ENCODE measurements at places on chromosomes 4 and X. TPM values are rescaled to one million over a fixed set of nuclear protein-coding genes. Genes with fewer than 3 reads are reported as not detected.
A peak's percentile ranks its signal among the peaks of the same experiment; 100 is the strongest.

Gene SATL1
- not detected for total RNA-seq

DNA sequence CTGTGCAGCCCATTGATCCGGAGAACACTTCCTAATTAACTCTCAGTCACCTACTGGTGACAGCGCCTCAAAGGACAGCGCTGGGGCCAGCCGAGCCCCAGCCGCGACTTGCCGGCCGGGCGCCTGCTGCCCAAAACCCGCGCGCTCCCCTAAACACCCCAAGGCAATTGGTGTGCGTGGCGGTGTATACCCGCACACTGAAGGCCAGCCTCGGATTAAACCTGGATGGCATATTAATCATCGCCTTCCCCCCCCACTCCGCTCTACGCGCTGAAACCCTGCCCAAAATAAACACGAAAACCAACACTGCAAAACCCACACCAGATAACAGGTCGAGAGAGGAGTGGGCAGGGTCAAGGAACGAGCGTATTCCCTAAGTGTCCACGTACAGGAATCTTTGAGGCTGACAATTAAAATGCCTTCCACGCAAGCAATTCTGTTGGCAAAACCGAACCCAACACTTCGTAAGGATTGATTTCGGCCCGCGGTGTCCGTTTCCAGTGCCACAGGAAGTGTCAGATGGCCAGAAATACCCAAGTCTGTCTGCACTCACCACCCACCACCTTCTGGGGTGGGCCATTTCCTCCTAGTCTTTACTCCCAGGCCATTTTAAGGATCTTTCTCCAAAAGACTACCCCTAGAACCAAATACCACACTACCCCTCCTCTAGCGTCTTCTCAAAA is 2.7 kb downstream of the BCOR start:
- DNase-seq, result no peak

Gene RAB40AL
- total RNA-seq, result not detected

DNA sequence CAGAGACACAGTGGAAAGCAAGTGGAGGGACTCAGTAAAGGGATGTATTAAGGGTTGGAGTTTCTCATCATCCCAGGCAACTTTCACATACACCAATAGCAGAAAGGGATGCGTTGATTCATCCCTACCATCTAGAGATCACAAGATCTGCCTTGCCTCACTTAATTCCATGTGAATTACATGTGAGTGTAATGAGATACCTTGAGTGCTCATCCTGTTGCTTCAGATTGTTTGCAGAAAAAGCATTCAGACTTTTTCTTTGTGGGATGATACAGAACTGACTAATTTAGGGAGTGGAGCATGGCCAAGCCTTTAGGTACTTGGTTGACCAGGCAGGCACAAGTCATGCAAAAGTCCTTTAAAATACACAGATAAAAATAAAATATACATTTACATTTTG is 124.8 kb upstream of the SLIT2 start:
- no peak for DNase-seq

- no peak for DNase-seq
Measured at GRCh38 chr4:3365871-3366842, 73.3 kb downstream of the RGS12 start.

Gene DGKK
- not detected for total RNA-seq

Gene TMSB15A
- not detected for total RNA-seq

DNA sequence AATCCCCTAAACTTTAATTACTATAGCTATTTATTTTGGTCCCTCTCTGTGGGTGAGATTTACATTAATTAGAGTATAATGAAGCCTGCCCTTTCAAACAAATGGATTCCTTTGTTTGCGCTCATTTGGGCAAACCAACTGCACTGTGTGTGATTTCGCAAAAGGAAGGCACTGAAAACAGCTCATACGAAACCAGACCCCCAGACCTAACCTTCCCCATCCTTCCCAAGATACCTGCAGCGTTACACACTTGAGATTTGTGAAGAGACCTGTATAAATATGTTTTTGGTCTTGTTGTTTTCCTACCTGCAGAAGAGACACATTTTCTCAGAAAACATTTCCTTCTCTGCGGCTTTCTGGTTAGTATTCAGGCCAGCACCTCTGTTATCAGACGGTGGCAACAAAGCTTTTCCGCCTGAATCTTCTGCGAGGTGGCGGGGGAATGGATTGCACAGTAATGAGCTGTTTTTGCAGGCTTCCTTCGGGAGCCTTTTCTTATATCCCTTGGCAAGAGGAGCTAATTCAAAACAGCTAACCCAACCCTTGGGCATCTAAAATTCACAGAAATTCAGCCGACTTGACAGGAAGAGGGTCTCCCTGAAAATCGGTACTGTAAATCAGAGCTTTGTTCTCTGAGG is 47.6 kb downstream of the CBLL2 start:
- no peak for DNase-seq

Gene EOLA2
- total RNA-seq, result 23.2 TPM

Gene TASL
- total RNA-seq, result 1.7 TPM

Gene MAGEB1
- total RNA-seq, result not detected

GRCh38 chr4:6175426-6175825 is 24.9 kb downstream of the JAKMIP1 start:
- DNase-seq, result no peak

GRCh38 chrX:78643874-78644273 is 15.3 kb downstream of the RTL3 start:
- peak; percentile 26 for DNase-seq

GRCh38 chrX:121032531-121032930 is 14.9 kb upstream of the GLUD2 start:
- DNase-seq, result no peak

Gene FAM9C
- not detected for total RNA-seq

DNA sequence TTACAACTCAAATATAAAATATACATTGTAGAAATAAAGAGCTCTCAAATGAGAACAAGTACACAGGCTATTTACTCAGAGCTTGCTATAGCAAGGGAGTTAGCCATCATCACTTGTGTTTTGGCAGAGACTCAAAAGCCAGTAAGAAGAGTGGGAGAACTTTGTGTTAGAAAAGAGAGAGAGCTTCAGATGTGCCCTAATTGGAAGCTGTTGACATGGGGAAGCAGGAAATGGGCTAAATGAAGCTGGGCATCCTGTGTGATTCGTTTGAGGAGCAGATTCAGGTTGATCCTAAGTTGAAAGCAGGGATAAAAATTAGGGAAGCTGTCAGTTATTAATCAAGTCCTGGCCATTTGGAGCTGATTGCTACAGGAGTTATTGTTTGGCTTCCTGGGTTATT is 207.4 kb upstream of the MAOA start:
- DNase-seq, result no peak

DNA sequence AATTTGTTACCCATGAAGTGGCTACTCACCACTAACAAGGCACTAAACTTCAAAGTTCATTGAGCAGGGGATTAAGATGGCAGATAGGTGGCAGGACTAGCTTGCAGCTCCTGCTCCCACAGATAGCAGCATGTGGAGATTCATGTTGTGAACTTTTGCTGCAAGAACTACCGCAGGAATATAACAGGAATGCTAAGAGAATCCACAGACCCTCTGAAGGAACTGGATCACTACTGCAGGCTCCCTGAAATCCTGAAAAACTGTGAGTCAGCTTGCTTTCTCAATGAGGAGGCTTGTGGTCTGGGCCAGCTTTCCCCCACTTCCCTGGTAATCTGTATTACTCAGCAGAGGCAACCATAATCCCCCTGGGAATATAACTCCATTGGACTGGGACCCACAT is 118.5 kb upstream of the VCX2 start:
- no peak for DNase-seq

Gene BEX3
- total RNA-seq, result 35.1 TPM

DNA sequence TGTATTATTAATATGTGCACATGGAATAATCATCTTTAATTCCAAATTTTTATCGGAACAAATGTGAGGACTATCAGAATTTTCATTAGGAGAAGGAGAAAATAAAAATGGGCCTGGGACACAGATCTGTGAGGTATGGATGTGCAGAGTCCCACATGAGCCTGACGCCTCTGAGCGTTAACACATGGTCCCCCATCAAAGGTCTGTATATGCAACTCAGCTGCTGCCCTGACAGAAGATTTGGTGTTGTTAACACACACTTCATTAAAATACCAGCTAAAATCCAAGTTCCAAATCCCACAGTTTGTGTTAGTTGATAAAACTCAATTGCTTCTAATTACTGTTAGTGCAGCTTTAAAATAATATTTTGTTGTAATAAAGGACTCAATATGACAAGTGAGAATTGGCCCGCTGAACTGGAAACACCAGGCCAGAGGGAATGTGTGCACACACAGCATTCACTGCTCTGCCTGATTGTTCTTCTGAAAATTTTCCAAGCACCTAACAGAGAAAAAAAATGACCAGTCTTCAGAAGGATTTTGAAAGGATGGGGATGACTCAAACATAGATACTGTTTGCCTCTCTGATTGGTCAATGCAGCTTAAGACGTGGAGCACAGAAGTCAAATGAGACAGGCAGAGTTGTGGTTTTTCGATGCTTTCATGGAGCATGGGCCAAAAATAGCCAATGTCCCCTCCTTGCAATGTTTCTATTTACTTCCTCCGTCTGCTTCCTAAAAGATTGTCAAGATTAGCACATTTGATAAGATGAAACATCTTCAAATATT is 266.6 kb downstream of the NKX6-1 start:
- no peak for DNase-seq

DNA sequence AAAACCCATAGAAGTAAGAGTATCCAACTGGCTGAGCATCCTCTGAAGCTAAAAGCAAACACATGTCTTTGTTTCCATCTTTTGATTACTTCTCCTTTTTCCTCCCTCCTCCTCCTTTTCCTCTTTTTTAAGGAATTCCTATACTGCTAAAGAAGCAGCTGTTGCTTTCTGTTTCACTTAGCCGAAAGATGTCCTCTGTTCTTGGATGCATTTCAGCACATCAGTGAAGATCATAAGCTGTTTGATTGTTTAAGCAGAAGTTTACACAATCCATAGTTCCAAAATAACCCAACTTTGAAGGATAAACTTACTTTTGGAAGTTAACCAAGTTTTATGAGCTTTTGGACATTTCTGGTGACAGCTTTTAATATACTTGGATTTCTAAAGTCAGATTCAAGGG is 55.1 kb upstream of the TNIP3 start:
- DNase-seq, result no peak

DNA sequence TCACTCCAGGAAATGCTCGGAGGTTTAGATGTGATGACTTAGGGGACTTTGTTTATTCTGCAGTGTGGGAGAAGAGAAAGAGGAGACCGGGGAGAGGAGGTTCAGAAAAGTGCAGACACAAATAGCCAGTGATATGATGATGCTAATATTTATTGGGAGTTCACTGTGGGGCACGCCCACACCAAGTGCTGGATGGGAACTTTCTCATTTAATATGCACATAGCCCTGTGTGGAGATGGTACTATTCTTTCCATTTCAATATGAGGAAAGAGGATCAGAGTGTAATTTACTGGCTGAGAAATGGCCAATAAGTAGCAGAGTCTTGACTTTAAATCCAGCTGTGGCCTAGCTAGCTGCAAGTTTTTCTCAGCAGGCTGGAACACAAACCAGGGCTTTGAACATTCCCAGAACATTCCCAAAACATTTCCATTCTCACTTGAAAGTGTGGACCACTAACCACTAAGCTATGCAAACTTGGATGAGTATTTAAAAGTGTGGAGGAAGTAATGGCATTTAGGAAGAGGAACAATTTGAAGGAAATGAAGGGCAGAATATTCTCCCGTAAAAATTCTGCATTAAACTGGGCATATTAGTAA is 231.7 kb downstream of the HS3ST1 start:
- DNase-seq, result no peak

Gene SLC34A2
- not detected for total RNA-seq

DNA sequence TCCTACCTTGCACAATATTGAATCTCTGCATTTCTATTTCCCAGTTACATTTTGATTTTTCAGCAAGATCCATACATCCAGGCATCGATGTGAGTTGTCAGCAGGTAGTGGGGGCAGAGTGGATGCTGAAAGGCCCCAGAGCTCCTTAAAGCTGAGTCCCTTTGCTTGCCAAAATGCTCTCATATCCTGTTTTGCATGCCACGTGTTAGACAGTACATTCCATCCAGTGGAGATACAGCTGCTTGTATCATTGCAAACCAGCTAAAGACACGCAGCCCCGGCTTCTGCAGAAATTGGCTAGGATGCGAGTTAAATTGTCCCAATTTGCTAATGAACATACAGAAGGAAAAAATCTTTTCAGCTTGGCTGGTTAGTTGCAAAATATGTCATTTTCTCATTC is 179.6 kb upstream of the MXRA5 start:
- DNase-seq, result no peak

Gene LUZP4
- total RNA-seq, result not detected

Gene NCBP2L
- not detected for total RNA-seq

DNA sequence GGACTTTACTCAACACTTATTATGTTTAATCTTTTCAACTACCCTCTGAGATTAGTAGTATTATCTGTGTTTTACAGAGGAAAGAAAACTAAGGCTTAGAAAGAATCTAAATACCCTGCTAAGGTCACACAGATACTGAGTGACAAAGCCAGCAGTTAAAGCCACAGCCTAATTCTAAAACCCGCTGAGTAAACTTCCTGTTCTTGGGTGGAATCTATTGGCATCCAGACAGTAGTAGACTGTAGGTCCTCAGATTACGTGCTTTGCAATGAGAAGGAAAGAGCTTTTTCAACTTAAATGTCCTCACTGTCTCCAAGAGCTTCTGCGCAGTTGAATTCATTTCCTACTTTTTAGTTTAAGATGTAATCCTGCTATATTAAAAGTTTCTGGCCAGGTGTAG is 126.0 kb downstream of the TENM3 start:
- DNase-seq, result no peak

- peak; percentile 48 for DNase-seq
Measured at GRCh38 chrX:132463411-132463810, 25.4 kb downstream of the MBNL3 start.

Gene TRIM60
- total RNA-seq, result not detected

Gene TMEM31
- 1.1 TPM for total RNA-seq

DNA sequence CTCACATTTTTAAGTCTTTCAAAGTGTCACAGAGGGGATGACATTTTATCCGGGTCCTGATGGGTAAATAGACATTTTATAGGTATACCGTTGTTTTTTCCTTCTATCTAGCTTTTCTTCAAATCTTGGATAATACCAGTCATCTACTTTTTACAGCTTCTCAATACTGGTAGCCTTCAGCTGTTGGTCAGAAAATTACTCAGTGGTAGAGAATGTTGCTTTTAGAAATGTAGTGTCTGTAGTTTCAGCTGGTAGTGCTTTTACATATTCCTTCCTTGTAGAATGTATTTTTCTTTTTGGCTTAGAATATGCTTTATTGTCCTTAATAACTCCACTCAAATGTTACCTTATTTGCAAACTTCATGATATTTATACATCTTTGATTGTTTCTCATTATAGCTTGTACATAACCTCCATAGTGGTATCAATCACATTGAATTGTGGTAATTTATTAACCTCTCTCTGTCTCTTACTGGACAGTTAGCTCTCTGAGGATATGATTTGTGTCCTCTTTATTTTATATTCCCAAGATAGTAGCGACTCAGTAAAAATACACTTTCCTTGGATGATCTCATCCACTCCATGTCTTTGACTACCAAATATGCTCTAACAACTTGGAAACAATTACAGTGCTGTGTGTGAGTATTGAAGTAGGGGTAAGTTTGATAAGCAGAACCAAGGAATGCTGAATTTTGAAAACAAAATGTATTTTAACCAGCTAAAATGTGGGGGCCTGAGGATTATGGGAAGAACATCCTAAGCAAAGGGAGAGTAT is 53.8 kb downstream of the RAP1GDS1 start:
- no peak for DNase-seq

Gene ALB
- not detected for total RNA-seq

- no peak for DNase-seq
Measured at GRCh38 chr4:184369871-184370270, 104.5 kb downstream of the IRF2 start.

GRCh38 chr4:128256539-128256938 is 31.1 kb downstream of the PGRMC2 start:
- no peak for DNase-seq

- DNase-seq, result no peak
Measured at GRCh38 chrX:146054311-146054710, 236.7 kb downstream of the SLITRK2 start.
